ENCODE measurements at places on chromosomes 16 and 17. TPM values are rescaled to one million over a fixed set of nuclear protein-coding genes. Genes with fewer than 3 reads are reported as not detected.

The FBXW10 gene
- 1.1 TPM for total RNA-seq

The TPSG1 gene
- total RNA-seq: not detected

The PLXDC1 gene
- 0.09 TPM for total RNA-seq

The OR4D1 gene
- total RNA-seq: not detected

The SOX15 gene
- 0.18 TPM for total RNA-seq

The PMFBP1 gene
- total RNA-seq: 0.05 TPM
